Astrocyte of the spinal cord (primary cell): ENCODE measurements at places on chromosomes 6 and 20.

DNA sequence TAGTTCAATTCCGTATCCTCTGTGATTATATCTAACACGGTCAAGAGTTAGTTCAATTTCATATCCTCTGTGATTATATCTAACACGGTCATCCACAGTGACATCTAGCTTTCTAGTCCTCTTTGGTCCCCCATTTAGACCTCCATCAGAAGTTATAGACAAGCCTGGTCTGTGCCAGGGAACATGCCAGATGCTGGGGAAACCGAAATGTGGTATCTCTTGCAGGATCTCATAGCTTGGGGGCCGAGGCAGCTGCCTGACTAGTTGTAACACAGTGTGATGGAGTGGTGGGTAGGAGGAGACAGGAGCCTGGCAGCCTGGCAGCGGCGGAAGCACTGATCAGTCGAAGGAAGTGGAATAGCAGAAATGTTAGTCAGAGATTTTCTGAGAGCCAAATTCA lies 13.8 kb upstream of the SMOC2 start:
- no peak for DNase-seq

GRCh38 chr20:31666258-31667042 lies 28.7 kb downstream of the COX4I2 start:
- no peak for DNase-seq

GRCh38 chr6:63441266-63441956 lies 121.6 kb upstream of the LGSN start:
- DNase-seq: no peak

- DNase-seq: no peak
Measured at GRCh38 chr6:113416170-113416569, 441.0 kb upstream of the MARCKS start.

DNA sequence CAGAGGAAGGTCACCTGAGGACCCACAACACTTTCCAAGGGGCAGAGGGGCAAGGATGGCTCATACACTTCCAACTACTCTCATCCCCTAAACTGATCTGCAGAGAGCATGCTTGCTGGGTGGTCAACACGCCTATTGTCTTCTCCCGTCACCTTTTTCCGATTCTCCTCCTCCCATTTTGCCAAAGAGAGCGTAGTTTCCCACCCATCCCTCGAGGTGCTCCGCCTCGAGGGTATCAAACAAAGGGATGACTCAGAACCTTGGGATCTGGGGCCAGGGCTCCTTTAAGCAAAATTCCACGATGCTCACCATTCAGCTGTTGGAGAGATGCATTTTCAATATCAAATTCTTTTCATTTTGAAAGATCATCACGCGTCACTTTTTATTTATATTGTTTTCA lies 507.5 kb upstream of the SULF2 start:
- DNase-seq: no peak

DNA sequence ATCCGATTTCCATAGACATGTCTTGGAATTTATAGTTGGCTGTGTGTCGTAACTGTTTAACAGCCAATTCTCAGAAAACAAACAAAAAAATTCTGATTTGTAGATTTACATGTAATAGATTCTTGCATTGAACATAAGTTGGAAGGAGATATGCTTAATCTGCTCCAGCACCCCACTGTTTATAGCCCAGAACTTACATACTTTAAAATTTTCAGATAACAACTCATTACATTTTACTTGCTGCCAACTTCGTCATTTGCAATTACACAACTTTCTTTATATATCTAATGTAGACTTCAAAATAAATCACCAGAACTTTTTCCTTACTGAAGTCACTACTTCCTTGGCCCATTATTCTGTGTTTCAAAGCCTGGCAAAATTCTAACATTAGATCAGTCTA lies 472.3 kb upstream of the EYS start:
- no peak for DNase-seq

- no peak for DNase-seq
Measured at GRCh38 chr6:43302126-43302525, 4.1 kb downstream of the SLC22A7 start.

DNA sequence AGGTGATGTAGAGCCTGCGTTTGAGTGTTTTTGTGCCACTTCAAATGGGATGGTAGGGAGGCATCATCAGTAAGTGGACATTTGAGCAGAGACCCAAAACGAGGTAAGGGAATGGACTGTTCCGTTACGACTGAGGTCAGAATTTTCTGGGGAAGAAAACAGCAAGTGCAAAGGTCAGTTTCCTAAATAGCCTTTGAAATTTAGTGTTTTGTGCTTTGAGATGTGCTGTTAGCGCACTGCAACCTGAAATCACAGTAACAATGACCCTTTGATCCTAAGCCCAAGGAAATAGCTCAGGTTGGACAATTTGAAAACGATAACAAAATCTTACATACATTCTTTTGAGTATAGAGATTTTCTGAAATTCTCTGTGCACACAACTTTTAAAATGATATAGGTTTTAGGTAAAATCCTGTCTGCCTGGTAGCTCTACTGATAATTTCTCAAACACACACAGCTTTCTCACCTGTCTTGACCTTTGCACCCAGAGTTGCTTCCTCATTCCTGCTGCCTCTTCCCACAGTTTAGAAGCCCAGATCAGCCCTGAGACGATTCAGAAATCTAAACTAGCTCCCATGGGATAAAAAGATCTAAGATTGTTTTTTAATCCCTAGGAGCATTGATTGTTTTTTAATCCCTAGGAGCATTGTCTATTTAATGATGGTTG lies 22.1 kb downstream of the DCBLD1 start:
- no peak for DNase-seq

GRCh38 chr6:100775667-100776066 lies 105.5 kb downstream of the ASCC3 start:
- DNase-seq: no peak

- no peak for DNase-seq
Measured at GRCh38 chr6:38773338-38773737, 58.2 kb downstream of the DNAH8 start.

GRCh38 chr20:37337208-37337991 lies 8.5 kb upstream of the SRC start:
- DNase-seq: no peak

- no peak for DNase-seq
Measured at GRCh38 chr6:157762636-157763035, 60.4 kb upstream of the SNX9 start.

GRCh38 chr6:17585766-17586490 lies 14.2 kb upstream of the FAM8A1 start:
- DNase-seq: no peak

GRCh38 chr6:71349395-71349794 lies 60.8 kb downstream of the OGFRL1 start:
- peak; percentile 71 for DNase-seq

- DNase-seq: peak; percentile 64
Measured at GRCh38 chr6:125789576-125790357, 993 bp upstream of the NCOA7 start.

DNA sequence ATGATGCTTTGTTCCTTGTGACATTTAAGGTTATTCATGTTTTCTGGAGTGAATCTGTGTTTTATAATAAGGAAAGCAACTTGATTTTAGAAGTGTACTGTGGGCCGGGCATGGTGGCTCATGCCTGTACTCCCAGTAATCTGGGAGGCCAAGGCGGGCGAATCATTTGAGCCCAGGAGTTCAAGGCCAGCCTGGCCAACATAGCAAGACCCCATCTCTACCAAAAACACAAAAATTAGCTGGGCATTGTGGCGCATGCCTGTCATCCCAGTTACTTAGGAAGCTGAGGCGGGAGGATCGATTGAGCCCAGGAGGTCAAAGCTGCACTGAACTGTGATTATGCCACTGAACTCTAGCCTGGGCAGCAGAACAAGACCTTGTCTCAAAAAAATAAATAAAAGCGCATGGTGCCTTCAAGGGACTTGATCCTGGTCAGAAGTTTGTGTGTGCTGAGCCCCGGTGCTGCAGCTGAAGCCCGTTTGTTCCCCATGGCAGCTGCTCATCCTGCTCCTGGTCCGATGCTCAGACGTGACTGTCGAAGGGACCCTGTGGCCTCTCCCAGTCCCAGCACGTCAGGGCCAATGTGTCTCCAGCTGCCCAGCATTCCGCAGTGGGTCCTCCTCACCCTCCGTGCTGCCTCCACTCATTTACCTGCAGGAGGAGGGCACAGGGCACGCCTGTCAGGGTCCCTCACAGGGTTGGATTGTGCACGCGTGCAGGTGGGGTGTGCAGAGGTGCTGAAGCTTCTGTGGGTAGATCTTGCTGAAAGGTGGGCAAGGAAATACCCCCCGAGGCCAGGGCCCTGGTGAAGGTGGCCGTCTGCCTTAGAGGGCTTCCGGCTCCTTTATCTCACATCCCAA lies 18.3 kb downstream of the ENTPD6 start:
- no peak for DNase-seq
